ENCODE measurements at places on chromosomes 12 and 14. TPM values are rescaled to one million over a fixed set of nuclear protein-coding genes. Genes with fewer than 3 reads are reported as not detected.

DNA sequence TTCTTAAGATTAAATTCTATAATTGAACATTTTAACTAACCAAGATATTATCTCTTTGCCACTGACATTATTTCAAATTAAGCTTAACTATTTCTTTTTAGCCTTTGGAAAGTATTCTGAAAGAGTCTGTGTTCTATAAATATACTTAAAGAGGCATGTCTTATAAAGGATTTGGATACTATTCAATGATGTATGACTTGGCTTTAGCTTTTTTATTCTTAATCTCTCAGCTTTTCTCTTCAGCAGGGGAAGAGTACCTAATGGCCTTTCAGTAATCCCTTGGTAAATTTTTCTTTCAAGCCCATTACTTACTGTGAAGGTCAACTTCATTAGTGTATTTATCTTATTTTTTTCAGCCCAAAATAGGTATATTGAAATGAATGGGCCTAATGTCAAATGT, 113.8 kb downstream of the LRRK2 start:
- no peaks in the 10 kb centered on the region for H3K27me3 ChIP-seq
- no peaks in the 10 kb centered on the region for H3K36me3 ChIP-seq
- no peak overlapping the region for H3K4me3 ChIP-seq
- DNase-seq, result no peak
- H3K27ac ChIP-seq, result no peak overlapping the region

DNA sequence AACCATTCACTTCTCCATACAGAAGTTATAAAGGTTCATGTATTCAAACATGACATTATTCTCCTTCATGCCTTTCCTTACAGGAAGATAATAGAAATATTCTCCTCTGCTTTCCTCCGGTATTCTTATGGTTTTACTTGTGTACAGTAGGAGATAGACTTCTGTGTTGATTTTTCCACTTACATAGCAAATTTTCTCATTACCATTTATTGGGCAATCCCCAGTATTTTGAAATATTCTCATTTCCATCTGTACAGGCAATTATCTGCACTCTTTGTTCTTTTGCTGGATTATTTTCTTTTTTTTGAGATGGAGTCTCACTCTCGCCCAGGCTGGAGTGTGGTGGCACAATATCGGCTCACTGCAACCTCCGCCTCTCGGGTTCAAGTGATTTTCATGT, 11.0 kb downstream of the PXMP2 start:
- no peak overlapping the region for H3K27ac ChIP-seq
- H3K36me3 ChIP-seq, result peaks cover 12% of the 10 kb centered on the region
- H3K4me1 ChIP-seq, result peaks cover 15% of the 10 kb centered on the region
- H3K4me3 ChIP-seq, result no peak overlapping the region
- H3K27me3 ChIP-seq, result no peaks in the 10 kb centered on the region

DNA sequence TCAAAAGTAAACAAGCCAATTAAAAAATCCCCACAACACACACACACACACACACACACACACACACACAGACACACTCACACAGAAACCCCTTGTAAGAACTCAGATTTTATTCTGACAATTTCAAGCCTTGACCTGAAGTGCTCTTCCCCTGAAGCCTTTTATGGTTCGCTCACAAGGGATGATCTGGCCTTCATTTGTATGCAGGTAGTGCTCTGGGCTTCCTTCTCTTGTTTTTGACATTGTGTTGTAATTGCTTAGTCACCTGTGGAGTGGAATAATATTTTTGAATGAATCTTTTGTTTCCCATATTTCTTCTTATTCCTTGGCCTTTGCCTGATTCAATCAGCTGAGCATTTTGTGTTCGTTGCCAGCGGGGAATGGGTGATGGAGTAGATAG, 83.3 kb upstream of the CSRP2 start:
- no peak for DNase-seq
- no peak overlapping the region for H3K27ac ChIP-seq
- H3K4me1 ChIP-seq, result no peaks in the 10 kb centered on the region

GRCh38 chr12:65505386-65506121, 227.1 kb downstream of the MSRB3 start:
- no peaks in the 10 kb centered on the region for H3K36me3 ChIP-seq
- no peaks in the 10 kb centered on the region for H3K4me1 ChIP-seq
- H3K4me3 ChIP-seq, result no peak overlapping the region
- DNase-seq, result no peak
- H3K27me3 ChIP-seq, result peaks cover 3% of the 10 kb centered on the region

DNA sequence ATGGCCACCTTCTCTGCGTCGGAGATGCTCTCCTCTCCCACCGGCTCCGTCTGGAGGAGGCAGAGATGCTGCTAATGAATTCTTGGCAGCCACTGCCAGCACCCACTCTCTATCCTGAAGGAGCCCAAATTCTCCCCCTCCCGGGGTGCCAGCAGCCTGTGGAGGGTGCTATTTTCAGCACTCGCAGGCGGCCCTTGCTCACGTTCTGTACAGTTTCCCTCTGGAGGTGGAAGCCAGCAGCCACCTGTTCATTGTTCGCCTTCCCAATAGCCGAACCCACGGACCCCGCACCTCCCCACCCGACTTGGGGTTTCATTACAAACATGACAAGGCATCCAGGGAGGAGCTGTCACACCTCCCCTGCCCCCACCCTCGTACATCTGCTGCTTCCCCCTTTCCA, 27.8 kb downstream of the SNRNP35 start:
- H3K27me3 ChIP-seq, result no peaks in the 10 kb centered on the region
- no peak overlapping the region for H3K27ac ChIP-seq
- DNase-seq, result no peak
- H3K36me3 ChIP-seq, result no peaks in the 10 kb centered on the region

DNA sequence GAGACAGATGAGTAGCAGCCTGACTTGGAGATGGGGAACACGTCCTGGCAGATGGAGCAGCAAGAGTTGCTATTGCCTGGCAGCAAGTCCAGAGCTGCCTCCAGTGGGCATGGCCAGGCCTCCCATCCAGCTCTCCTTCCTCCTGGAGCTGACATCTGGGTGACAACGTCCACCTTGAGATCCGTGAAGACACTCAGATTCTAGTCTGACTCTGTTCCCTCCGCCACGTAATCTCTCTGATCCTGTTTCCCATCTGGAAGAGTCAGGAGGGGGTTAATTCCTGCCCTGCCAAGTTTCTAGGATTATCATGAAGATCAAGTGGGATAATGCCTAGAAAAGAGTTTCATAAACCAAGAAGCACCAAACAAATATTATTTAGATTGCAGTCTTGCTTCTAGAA, 65.3 kb upstream of the FAM181A start:
- no peak overlapping the region for H3K4me3 ChIP-seq
- no peaks in the 10 kb centered on the region for H3K4me1 ChIP-seq
- H3K36me3 ChIP-seq, result no peaks in the 10 kb centered on the region
- H3K27me3 ChIP-seq, result no peaks in the 10 kb centered on the region

DNA sequence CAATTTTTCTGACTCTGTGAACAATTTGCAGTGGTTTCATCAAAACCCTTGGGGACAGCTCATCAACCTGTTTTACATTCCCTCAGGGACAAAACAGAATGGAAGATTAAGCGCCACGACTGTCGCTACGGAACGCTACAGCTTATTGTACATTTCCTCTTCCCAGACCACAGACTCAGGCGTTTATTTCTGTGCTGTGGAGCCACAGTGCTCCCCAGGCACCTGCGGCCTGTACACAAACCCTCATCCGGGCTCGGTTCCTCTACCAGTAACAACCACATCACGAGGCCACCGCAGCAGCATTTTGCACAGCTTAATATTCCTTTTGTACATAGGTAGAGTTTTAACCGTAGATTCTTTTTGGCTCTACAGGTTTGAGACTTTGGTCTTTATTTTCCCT, 397.4 kb upstream of the OR4E1 start:
- H3K36me3 ChIP-seq, result no peaks in the 10 kb centered on the region
- peak; percentile 38 for DNase-seq
- no peak overlapping the region for H3K4me3 ChIP-seq
- peaks cover 9% of the 10 kb centered on the region for H3K27me3 ChIP-seq
- peaks cover 10% of the 10 kb centered on the region for H3K4me1 ChIP-seq

DNA sequence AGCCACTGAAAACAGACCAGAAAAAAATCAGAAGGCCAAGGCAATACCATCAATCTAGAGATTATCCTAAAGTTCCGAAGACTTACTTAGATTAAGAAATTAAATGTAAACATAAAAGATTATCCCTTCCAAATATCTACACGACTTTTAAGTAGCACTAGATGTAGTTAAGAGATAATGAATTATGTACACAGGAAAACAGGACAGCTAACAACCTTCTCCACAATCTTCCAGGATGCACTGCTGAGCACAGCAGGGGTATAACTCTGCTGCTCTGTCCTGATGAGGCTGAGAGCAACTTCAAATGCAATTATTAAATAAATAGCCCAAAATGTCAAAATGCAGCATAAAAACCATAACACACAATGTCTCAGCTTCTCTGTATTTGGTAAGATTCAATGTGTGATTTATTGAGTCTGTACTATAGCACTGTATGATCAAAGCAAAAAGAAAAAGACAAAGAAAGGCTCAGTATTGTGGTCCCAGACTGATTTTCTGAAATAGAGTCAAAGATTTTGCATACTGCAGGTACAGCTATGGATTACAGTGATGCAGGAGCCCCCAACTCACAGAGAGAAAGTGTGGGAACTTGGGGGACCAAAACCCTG, 56.9 kb downstream of the TMTC1 start:
- no peaks in the 10 kb centered on the region for H3K36me3 ChIP-seq
- H3K4me1 ChIP-seq, result no peaks in the 10 kb centered on the region
- no peak overlapping the region for H3K27ac ChIP-seq
- no peak for DNase-seq

- H3K27me3 ChIP-seq, result no peaks in the 10 kb centered on the region
- DNase-seq, result no peak
- no peak overlapping the region for H3K27ac ChIP-seq
- peaks cover 4% of the 10 kb centered on the region for H3K4me1 ChIP-seq
- no peak overlapping the region for H3K4me3 ChIP-seq
Observed at GRCh38 chr14:38904959-38905358, 198.1 kb downstream of the SEC23A start.

DNA sequence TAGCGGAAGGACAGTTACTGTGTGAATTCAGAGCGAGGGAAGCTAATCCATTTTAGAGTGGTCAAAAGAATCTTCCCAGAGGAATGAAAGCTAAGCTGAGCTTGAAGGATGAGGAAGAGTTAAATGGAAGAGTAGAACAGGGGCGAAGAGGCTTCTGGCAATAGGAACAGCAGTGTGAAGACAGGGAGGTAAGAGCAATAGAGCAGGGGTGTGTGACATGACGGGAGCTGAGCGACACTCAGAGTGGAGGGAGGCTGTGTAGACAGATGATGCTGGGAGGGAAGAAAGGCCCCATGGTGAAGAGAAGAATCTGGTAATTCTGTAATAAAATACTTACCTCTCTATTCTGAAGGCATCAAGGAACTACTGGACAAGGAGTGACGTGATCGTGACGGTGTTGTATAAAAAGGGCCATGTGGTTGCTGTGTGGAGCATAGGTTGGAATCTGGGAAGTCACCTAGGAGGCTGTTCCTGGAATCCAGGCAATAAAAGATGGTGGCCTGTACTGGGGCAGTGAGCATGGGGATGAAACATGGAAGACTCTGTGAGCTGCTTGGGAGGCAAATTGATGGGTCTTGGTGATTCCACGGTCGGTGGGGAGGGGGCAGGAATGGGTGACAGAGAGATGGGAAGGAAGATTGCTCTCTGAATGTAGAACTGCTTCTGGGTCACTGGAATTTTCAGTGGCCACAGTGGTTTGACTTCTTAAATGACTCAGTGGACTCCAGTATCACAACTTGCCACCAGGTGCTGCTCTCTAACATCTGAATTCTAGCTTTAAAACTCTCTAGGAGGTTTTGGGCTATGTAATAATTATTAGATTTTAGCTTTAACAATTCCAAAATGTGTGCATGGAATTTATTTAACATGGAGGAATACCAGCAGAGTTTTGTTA, 164.1 kb downstream of the ATP23 start:
- no peaks in the 10 kb centered on the region for H3K27me3 ChIP-seq
- H3K4me3 ChIP-seq, result no peak overlapping the region
- no peak overlapping the region for H3K27ac ChIP-seq
- H3K36me3 ChIP-seq, result no peaks in the 10 kb centered on the region

- no peaks in the 10 kb centered on the region for H3K27me3 ChIP-seq
- no peaks in the 10 kb centered on the region for H3K36me3 ChIP-seq
- H3K4me3 ChIP-seq, result no peak overlapping the region
Observed at GRCh38 chr12:75579552-75579951, 68.1 kb upstream of the KRR1 start.

- DNase-seq, result no peak
- no peaks in the 10 kb centered on the region for H3K27me3 ChIP-seq
- H3K4me3 ChIP-seq, result no peak overlapping the region
- no peaks in the 10 kb centered on the region for H3K36me3 ChIP-seq
- H3K4me1 ChIP-seq, result no peaks in the 10 kb centered on the region
Observed at GRCh38 chr12:23964812-23965211, 15.3 kb upstream of the SOX5 start.

- H3K4me1 ChIP-seq, result peaks cover 13% of the 10 kb centered on the region
- H3K27me3 ChIP-seq, result no peaks in the 10 kb centered on the region
- peak; percentile 48 for DNase-seq
- H3K36me3 ChIP-seq, result peaks cover 24% of the 10 kb centered on the region
- H3K27ac ChIP-seq, result peak within 1 kb of the TSS; percentile 98
Observed at GRCh38 chr12:49131051-49131893, at the start of gene TUBA1B. TSS of gene TUBA1B (minus strand) at chr12:49131395. CDS start at chr12:49131300, 95 bp downstream.

DNA sequence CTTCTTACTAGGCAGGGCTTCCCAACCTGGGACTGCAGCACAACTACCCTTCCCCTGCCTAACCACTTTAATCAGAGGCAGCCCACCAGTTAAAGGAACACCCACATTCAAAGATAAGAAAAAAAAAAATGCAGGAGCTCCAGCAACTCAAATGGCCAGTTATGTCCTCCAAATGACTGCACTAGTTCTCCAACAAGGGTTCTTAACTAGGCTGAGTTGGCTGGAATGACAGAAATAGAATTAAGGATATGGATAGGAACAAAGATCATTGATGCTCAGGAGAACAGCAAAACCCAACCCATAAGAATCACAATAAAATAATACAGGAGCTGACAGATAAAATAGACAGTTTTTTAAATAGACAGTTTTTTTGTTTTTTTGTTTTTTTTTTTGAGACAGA, 154.2 kb downstream of the PLCZ1 start:
- no peak overlapping the region for H3K4me3 ChIP-seq
- H3K27me3 ChIP-seq, result no peaks in the 10 kb centered on the region
- no peak for DNase-seq
- H3K27ac ChIP-seq, result no peak overlapping the region
- H3K4me1 ChIP-seq, result no peaks in the 10 kb centered on the region
- no peaks in the 10 kb centered on the region for H3K36me3 ChIP-seq

Gene LIN7A
- total RNA-seq, result 0.35 TPM

Gene RTN1
- total RNA-seq, result not detected

Data from GM12878 (cell line).